ENCODE measurements at places on chromosomes 7 and 10.

GRCh38 chr10:29479081-29479925 lies 155.5 kb downstream of the SVIL start:
- DNase-seq: no peak

DNA sequence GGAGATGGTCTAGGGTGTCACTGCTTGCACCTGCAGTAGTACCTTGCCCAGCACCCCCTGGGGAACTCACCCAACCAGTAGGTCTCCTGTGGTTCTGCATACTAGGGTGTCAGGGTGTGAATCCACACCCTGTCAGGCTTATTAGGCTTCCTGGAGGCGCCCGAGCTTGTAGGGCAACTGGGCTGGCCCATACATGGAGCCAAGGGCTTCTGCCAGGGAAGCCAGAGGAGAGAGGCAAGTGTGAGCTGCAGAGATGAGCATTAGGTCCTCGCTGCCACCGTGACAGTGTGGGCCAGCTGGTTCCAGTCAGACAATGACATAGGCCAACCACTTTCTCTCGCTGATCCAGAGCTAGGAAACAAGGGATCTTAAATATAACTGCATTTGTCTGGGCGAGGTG lies 11.2 kb downstream of the MXI1 start:
- no peak for DNase-seq

GRCh38 chr10:110344622-110345021 lies 39.9 kb upstream of the SMNDC1 start:
- no peak for DNase-seq

GRCh38 chr10:67487906-67488619 lies 207.9 kb downstream of the CTNNA3 start:
- DNase-seq: no peak

DNA sequence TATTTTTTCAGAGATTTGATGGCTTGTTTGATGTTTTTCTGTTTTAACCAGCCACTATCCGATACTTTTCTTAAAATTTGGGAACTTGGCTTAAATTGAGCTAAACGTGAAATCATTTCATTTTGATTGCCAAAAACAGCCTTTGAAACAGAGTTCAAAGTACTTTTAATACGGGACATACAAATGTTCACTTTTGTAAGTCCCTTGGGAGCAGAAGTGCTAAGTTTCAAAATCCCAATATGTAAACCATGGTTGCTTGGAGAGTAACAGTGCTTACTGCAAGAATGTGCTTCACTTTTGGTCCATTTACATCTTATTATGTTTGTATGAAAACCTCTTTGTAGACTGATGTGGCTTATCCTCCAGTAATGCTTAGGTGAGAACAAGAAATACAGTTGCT lies 10.9 kb downstream of the PNPLA8 start:
- DNase-seq: no peak

- no peak for DNase-seq
These were observed 89.2 kb upstream of the ATP6V0A4 start for GRCh38 chr7:138887085-138887710.

- no peak for DNase-seq
These were observed 380 bp upstream of the AGBL3 start for GRCh38 chr7:134985894-134986362.

DNA sequence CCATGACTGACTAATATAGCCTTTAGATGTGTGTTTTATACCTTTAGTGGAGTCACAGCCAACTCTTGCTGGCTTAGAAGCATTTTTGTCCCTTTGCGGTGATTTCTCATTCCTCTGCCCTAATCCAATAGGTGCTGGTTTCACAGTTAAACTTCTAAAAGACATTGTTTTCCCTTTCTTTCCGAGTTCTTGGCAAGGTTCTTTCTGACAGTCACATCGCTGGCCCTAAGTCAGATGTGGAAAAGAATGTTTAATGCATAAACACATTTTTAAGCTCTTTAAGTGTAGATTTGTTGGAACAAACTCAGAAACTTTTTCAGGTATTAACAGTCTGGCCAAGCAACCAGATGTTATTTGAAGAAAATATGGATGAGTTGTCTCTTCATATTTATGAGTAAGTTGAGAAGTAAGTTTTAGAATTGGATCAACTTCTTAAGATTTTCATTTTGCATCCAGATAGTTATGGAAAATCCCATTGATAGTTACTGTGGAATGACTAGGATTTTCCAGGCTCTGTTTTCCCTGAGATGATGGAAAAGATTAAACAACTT lies 4.1 kb downstream of the EPDR1 start:
- DNase-seq: no peak

DNA sequence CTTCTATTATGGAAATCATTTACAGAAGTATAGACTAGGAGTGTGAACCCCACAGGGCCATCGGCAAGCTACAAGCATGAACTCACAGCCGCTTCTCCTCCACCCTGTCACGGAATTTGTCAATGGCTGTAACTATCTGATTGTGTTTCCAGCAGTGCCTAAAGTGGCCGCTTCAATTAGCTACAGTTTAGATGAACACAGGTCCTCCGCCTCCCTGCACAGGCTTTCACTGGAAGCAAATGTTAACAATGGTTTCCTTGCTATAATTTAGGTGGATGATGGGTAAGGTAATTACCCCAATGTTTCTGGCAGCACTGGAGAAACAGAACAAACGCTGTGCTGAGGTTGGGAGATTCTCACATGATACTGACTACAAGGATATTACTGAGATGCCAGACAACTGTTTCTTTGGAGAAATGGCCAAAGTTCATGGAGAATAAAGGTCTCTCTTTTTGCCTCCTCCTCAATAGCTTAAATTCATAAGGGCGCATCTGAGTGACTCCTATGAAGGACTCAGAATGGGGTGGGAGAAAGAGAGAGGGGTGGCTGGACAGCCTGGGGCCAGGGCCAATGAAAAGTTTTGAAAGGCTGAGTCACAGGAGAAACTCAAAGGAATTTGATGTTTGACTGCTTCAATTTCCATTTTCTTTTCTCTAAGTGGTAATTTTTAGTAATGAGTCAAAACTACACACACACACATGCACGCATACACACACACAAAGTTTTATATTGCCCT lies 78.9 kb downstream of the SVIL start:
- DNase-seq: no peak

- DNase-seq: peak; percentile 18
These were observed 193.0 kb upstream of the PITRM1 start for GRCh38 chr10:3365630-3366029.
